Activated CD8-positive, alpha-beta memory T cell treated with anti-CD3 and anti-CD28 coated beads for 1 hour (primary cell): ENCODE measurements at places on chromosomes 12 and 14.

DNA sequence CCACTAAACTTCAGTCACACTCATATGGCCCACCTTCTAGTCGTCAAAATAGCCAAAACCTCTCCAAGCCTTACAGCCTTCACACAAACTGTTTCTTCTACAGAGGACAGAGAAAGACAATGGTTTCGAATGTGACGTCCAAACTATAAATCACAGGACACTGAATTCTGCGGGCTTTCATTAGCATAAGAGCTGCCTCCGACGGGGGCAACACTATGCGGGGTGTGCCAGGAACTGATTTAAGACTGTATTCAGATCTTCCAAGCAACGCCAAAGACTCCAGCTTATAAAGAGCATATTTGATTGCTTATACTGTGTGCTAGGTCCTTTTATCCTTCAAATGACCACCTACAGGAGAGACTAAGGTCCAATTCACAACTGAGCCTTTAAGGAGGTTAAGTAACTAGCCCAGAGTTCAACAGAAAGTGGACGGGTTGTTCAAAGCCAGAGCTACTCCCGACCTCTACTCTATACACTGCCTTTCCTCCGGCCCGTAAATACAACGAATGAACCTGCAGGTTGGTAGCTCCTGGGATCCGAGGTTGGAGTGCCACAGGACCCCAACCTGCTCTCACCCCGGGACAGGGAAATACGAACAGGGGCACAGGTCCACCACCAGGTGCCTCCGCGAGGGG, 575 bp downstream of the L2HGDH start:
- DNase-seq, result no peak

- DNase-seq, result no peak
Measured at GRCh38 chr14:87960013-87960787, 32.8 kb downstream of the GALC start.

DNA sequence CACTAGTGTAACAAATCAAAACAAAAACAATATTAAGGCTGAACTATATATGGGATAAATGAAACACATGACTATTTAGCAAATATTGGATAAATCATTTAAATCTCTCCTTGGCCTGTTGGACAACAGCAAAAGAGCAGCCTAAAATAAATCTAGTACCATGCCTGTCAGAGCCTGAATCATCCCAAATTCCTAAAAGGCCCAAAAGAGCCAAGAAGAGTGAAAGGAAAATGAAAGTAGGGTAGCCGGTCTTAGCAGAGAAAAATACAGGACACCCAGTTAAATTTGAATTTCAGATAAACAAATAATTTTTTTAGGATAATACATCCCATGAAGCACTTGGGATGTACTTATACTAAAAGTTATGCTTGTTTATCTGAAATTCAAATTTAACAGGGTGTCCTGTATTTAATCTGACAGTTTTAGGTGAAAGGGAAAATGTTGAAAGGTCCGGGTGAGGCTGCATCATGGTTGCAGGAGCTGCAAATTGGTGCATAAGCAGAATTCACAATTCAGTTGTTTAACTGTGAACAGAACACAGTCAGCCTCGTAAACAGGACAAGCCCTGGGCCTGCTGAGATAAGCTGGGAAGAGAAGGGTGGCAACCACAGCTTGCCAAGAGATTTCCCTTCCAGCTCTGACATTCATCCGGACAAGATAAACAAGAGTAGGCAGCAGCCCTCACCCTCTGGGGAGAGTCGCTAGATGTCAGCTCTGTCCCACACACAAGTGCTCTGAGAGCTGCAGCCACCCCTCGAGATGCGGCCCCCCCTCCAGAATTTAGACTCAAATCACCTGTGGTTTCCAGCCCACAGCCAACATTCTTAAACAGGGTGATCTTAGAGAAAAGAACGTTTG, 30.3 kb downstream of the DMAC2L start:
- no peak for DNase-seq

DNA sequence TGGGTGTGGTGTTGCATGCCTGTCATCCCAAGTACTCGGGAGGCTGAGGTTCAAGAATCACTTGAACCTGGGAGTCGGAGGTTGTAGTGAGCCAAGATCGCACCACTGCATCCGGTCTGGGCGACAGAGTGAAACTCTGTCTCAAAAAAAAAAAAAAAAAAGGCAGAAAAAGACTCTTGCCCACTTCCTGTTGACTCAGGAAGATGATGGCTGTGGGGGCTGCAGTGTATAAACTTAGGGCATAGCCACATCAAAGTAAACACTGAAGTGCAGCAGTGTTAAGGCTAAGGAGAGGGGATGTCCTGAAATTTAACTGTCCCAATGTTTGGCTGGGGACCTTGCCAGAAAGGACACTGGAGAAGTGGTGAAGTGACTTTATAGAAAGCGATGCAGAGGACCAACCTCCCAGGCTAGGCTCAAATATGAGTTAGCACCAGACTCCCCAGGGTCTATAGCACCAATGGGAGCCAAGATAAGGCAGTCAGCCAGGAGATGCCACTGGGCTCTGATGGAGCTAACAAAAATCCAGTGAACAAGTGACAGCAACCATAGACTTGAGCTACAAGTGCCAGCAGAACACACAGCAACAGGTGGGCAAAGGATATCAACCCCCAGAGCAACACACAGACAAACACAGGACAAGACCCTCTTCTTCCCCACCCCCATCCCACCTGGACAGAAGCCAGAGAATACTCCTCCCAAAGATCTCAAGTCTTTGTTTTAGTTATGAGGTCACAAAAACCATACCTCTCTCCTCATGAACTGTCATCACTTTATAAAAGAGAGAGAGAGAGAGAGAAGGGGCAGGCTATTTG, 28.0 kb downstream of the NELL2 start:
- DNase-seq, result peak; percentile 46

DNA sequence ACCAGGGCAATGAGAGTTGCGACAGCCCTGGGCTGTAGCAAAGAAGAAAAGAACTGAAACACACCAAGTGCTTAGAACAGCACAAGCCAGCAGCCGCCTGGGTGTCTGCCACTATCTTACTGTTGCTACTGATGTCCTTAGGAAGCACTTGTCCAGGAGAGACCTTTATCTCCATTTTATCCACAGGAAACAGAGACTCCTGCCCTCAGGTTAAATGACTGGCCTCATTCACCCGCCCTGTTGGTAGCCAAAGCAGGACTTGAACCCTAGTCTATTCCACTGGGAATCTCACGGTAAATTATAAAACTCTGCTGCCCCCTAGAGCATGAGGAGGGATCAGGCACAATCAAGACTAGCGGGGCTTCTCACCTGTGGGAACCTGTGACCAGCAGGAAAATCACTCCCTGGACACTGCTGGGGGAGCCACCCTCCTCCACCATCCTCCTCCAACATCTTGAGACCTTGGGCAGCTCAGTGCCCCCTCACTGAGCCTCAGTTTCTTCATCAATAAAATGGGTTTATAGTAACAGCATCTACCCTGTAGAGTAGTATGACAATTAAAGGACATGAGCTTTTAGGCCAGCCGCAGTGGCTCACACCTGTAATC, 20.5 kb upstream of the TESC start:
- no peak for DNase-seq

DNA sequence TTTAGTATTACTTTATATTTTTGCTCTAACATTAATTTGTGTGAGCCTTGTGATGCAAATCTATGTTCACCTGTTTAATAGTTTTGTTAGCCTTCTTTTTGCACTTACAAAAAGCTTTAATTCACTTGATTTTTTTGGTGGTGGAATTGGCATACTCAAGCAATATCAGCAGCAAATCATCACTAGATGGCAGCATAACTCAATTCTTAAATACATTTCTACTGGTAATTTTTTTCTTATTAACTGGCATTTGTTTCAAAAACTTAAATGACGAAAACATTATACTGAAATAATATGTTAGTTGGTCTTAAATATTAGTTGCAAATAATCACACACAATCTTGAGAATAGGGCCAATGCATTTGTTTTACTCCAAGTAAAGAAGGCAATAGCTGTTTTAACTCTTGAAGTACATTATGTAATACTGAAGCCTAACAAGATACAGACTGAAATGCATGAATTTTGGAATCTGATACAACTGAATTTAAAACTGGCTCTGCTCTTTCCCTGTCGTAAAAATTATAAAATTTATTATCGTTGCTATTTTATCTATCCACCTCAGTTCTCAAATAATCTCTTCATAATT, 151.5 kb downstream of the ATXN7L3B start:
- DNase-seq, result no peak
